ENCODE measurements at places on chromosomes 6 and 20.

DNA sequence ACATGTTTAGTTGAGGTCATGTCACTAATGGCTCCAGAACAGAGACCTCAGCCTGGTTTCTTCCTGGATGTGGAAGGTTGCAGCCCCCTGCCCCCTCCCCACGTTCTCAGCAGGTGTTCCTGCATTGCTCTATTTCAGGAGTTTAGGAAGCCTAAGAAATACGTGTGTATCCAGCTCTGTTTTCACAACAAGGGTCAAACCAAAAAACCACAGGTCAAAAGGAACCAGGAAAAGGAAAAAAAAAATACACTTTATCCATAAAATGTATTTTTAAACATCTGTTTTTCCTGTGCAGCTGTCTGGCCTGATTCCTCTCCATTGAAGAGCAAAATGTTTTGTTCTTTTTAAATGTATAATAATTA is 107.9 kb upstream of the PLEKHG1 start:
- no peak for DNase-seq

DNA sequence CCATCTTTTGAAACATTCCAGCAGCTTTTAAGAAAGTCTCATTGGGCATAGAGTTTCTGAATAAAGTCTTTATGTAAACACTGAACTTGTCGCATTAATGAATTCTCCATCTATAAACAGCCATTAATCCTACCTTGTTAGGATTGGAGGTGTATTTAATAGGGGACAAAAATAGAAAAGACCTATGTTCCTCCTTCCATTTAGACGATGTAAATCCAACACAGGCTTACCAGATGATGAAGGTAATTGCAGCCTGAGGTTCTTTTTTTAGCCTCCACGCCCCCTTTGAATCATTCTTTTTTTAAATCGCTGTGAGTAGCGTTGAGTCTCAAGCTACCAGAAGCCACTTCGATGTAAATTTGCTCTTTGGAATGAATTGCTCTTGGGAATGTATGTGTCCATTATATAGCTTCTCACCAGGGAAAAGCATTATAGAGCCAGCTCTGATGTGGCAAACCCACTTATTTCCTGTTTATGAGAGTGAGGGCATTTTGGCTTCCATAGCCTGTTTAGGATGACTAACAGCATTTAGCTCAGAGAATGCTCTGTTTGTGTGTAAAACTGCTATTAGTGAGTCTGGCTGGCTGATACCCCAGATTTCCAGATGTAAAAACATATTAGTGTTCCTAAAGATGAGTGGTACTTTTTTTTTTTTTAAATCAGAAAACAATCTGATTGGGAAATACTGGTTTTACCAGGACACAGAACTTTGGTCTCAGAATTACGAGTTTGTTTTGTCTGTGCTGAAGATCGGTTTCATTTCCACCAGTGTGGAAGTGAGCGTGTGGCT is 74.9 kb upstream of the CLDN20 start:
- DNase-seq = peak; percentile 94

DNA sequence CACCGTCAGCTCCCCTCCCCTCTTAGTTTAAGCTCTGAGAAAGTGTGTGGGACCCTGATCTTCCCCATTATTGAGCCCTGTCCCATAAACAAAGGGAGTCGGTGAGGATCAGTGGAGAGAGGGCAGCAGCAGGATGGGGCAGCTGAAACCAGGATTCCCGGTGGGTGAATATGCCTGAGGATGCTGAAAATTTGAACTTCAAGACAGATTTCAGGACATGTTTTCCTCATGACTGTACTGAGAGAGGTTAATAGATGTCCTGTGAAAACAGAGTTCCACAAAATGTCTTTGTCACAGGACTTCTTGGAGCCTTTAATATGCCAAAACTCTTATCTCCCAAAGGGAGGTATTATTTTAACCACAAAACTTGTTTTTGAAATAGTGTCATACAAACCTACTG is 53.5 kb upstream of the SLC22A16 start:
- peak; percentile 37 for DNase-seq

DNA sequence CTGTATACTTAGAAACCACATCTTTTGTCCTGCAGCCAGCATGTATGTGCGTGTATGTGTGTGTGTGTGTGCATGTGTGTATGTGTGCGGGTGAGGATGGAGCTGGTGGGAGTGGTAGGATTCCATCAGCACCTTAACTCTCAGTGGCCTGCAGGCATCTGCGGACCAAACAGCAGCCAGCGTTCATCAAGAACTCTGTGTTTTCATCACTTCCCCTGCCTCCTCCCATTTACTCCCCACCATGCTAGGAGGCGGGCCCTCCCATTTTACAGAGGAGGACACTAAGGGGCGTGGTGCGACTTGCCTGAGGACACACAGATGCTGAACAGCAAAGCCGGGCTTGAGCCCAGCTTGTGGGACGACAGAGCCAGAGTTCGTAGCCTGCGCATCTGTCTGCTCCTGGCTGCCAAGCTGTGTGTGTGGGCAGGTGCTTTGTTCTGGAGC is 8.9 kb downstream of the VSTM2L start:
- peak; percentile 51 for DNase-seq

DNA sequence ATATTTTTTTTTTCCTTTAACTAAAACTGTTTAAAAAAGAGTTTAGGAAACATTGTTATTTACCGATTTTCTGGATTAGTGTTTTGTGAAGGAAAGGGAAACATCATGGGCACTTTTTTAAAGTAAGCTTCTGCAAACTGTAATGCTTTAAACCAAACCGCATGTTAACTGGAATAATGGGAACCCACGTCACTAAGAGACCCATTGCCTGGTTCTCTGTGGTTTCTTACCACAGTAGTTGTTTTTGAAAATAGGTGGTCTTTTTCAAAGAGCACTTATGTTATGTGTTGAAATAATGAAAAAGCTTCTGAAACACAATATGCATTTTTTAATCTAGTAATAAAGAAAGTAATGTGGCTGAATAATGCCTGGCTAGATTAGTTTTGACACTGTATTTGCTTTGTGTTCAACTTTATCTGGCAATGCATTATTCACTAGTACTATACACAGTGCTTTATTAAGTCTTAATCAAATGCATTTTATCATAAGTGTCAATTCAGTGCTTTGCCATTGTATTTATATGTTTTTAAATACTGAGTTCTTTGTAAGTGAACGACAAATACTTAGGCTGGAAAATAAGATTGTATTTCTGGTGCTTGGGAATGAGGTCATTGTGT is 754.1 kb upstream of the FLRT3 start:
- DNase-seq = no peak

GRCh38 chr20:53691060-53691810 is 97.6 kb upstream of the ZNF217 start:
- DNase-seq = peak; percentile 41

DNA sequence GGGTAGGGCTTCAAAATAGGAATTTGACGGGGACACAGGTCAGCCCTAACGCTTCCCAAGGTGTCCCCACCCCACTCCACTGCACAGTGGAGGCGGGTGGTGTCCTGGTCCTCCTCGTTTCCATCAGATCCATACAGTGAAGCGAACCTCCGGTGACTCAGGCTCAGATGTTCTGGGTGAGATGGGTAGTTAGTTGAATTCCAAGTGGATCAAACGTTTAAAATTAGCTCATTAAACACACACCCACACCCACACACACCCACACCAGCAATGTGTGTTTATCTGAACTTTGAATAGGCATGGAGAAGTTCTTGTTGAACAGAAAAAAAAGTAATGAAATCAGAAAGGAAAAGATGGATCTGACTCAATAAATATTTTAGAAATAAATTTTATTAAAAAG is 58.9 kb downstream of the CDH4 start:
- DNase-seq = no peak

DNA sequence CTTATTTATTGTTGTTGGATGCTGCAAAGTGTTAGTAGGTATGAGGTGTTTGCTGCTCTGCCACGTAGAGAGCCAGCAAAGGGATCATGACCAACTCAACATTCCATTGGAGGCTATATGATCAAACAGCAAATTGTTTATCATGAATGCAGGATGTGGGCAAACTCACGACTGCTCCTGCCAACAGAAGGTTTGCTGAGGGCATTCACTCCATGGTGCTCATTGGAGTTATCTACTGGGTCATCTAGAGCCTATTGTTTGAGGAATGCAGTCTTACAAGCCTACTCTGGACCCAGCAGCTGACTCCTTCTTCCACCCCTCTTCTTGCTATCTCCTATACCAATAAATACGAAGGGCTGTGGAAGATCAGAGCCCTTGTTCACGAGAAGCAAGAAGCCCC is 12.1 kb downstream of the MICB start:
- DNase-seq = no peak

DNA sequence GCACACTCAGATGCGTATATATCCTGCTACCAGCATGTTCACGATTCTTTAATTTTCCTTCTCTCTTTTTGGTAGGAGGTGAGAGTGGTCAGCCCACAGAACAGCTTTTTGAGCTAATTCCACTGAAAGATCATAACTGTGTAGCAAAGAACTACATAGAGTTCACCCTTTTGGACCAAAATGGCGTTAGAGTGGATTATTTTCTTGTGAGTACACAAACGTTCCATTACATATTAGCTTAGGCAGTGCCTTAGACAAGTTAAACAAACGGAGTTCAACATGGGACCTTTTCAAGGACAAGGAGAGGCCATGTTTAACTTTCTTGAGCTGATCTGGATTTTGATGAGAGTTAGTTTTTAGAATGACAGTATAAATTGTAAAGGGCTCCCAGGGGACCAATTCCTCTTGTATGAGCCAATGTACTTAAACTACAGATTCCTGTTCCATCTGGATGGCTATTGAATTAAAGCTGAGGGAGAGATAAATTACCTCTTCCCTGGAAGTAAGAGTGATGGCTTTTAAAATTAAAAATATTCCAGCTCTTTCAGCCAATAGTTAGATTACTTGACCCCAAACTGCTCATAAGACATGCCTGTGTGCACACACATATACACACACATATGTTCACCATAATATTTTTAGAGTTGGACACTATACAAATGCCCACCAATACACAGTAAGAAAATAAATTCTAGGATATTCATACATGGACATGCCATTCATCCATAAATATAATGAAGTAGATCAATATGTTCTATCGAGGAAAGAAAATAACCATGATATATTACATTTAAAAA is 25.6 kb upstream of the ARMH2 start:
- no peak for DNase-seq

DNA sequence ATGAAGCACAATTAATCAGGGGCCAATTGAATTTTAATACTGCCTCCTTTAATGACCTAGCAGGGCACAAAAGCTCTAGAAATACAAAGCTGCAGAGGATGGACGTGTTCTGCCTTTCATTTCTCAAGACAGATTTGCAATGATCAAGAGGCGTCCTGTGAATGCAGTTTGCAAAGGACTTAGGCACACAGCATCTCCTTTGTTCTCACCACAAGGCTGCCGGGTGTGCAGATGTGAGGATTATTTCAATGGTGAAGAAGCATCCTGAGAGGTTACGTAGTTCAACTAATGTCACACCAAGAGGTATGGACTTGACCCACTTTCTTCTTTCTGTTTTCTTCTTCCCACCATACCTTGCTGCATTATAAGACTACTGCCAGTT is 42.9 kb upstream of the SPTLC3 start:
- no peak for DNase-seq

GRCh38 chr6:91497770-91498169 is 910.9 kb upstream of the MAP3K7 start:
- no peak for DNase-seq

GRCh38 chr6:47669684-47670513 is 28.5 kb upstream of the ADGRF4 start:
- DNase-seq = no peak

DNA sequence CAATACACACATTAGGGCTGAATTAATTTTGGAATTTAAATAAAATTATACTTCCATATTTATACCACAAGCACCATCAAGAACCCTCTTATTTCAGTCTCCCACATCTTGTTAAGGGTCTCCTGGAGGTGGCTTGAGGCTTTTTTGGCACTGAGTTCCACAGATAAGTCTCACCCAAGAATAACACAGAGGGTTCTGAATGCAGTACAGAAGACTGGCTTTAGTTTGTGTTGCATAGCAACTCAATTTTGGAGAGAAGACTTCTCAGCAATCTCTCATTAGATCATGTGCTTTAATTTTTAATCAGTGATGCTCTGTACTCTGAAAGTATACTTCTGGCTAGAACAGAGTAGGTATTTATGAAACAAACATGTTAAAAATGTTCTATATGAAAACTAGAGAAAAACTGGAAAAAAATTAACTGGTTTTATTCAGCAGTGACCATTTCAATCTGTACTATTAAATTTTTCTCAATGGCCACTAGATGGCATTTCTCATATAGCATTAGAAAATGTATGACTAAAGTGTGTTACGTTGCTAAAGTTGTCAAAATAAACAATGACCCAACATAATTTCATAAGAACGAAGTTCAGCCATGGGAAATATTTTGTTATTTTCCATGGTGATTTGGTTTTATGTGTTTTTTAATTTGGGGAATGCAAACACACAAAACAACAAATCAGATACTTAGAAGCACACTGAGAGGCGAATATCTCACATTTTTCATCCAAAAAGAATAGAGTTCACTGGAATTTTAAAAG is 32.7 kb upstream of the MAP7 start:
- peak; percentile 95 for DNase-seq

DNA sequence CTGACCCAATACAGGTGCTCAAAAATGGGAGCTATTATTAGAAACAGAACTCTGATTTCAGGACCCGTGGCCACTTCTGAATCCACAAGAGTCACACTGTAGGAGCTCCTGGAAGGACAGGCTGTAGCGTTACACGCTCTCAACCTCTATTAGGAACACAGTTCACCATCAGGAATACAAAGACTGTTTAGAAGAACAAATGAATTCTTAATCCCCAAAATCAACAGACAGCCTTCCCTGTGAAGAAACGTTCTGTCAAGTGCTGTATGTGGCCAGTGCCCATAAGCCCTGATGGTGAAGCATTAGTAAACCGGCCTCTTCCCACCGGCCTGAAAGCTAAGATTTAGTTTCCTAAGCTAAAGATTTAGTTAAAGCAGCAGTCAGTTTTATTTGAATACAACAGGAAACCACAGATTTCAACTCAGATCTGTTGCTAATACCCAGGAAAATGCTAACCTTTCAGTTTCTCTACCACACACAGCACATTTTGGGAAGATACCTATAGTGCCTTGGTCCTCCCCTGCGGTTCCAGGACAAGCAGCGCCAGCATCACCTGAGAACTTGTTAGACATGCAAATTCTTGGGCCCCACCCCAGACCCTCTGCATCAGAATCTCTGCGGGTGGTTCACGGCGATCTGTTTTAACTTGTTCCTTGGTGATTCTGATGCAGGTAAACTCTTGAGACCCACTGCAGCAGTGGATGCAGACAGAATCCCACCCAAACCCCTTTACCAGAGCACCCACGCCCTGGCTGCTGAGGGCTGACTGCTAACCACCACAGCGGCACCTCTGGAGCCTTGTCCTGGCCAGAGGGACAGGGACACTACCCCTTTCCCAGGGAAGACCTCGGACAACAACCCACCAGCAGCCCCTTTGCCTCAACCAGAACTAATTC is 33.4 kb downstream of the MTRES1 start:
- no peak for DNase-seq

DNA sequence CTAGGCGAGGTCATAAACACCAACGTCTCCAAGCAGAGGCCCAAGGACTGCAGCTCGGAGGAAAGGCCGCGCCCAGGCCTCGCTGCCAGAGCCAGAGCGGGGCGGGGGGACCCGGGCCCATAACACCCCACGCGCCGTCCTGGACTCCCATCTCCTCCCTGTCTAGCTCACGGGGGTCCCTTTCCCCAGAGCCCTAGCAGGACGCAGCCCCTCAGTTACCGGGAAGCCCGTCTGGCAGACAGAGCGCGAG is 44.9 kb downstream of the MDFI start:
- no peak for DNase-seq
